ENCODE measurements at places on chromosomes 3 and 15.

DNA sequence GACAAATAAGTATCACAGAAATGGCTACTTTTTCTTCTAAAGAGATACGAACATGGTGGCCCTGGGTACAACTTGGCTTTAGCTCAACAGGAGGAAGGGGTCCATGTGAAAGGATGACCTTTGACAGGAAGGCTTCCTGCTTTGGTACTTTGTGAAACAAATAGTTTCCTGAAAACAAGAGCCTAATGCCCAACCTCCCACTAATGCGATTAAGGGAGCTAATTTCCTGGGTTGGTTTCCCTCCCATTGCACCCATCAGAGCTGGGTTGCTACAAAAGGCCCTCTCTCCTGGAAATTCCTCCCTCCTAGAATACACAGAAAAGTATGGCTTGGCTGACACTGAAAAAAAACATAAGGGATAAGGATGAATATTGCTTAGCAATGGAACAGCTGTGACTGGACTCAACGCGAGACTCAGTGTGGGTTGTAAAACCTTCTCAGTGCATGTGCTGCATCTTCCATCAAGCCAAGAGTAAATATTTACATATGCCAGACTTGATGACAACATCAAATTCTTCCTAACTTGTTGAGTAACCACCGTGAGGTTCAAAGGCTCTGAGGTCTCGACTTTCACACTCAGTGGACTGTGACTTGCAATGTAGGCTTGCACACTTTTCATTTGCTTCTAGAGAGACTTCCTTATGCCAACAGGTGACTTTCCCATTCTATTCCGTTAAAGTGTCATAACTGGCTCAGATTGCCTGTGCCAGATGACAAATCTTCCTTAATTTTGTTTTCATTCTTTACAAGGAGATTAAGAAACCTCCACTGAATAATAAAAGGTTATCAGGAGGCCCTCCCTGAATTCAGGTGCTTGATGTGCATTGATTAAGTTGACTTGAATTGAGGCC lies 60.1 kb downstream of the ADAMTS9 start:
- DNase-seq, result no peak

- peak; percentile 3 for DNase-seq
These were observed 63.8 kb downstream of the BLM start for GRCh38 chr15:90780916-90781315.

- no peak for DNase-seq
These were observed 7.5 kb downstream of the ZNF710 start for GRCh38 chr15:90008607-90009006.

DNA sequence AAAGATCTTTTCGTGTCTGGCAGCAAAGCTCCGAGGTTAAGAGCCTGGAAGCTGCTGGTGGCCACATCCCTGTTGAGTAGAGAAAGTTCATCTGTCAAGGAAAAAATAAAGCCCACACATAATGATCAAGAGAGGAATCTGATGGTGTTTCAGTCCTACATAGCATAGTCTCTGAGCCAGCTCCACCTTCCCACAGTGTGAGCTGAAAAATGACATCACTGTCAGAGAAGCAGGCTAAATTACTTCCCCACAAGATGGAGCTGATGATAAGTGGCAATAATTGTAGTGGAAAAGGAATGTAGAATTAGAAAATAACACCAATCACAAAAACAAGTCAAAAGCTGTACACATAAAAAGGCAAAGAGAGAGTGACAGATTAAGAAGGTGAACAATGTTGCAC lies 84.5 kb downstream of the AQP9 start:
- no peak for DNase-seq

GRCh38 chr3:136914739-136915138 lies 43.0 kb upstream of the IL20RB start:
- DNase-seq, result no peak

- no peak for DNase-seq
These were observed 495.0 kb upstream of the RGMA start for GRCh38 chr15:93583968-93584367.

GRCh38 chr15:65818927-65819562 lies 27.0 kb upstream of the DENND4A start:
- DNase-seq, result peak; percentile 97

DNA sequence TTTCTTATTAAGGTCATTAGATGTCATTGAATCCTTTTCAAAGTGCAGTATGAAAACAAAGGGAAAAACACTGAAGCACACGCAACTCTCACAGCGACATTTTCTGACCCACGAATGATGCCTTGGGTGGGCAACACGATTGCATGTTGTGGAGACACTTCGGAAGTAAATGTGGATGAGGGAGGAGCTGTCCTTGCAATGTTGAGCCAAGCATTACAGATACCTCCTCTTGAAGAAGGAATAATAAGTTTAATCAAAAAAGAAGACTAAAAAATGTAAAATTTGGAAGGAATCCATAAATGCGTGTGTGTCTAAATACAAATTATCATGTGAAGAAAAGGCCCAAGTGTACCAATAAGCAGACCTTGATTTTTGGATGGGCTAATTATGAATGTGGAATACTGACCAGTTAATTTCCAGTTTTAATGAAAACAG lies 16.9 kb downstream of the THBS1 start:
- no peak for DNase-seq

- DNase-seq, result no peak
These were observed 13.4 kb downstream of the DHX36 start for GRCh38 chr3:154310840-154311239.

- no peak for DNase-seq
These were observed 7.2 kb downstream of the ARID3B start for GRCh38 chr15:74548241-74548640.

- DNase-seq, result no peak
These were observed 90.5 kb downstream of the FAM227B start for GRCh38 chr15:49530092-49530491.

DNA sequence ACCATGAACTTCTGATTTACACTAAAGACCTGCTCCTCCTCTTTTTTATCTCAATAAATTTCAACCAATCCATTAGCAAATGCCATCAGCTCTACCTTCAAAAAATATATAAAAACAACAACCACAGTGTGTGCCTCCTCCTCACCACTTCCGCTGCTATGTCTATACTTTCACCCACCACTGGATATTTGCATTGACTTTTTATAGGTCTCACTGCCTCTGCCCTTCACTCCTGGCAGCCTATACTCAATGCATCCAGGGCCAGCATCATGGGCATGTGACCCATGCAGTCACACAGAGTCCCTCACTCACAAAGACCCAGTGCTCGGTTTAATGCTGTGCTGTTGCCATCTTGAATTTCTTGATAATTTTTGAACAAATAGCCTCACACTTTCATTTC lies 53.5 kb upstream of the CCDC54 start:
- no peak for DNase-seq

DNA sequence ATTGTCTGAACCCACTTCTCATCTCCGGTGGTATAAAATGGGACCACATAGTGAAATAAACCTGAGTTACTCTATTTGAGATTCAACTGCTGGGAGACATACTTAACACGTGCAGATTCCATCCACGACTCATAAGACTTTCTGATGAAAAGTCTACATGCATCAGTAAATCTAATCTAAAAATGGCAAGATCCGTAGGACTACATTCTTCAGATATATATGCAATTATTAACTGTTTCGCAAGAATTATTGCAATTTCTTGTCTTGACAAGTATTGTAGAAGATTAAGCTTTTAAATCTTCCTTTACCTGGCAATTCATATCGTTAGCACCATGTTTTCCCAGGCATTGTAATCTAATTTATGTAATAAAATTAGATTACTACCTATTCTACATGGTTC lies 718.7 kb upstream of the CBLB start:
- no peak for DNase-seq

GRCh38 chr3:30042274-30042859 lies 564.0 kb upstream of the TGFBR2 start:
- DNase-seq, result peak; percentile 37

DNA sequence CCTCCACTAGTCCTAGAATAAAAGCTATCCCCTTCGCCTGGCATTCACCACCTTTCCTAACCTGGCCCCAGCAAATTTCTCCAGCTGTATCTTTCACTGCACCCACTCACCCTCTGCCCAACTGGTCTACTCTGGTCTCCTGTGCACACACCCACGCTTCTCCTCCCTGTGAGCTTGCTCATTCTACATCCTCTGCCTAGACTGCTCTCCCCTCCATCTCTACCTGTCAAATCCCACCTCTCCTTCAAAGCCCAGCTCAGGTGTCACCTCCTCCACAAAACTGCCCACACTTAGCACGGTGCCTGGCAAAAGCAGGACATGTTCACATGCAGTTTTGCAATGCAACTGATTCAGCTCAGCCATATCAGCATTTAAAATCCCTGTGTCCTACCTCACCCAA lies 45.8 kb upstream of the NTRK3 start:
- DNase-seq, result no peak

DNA sequence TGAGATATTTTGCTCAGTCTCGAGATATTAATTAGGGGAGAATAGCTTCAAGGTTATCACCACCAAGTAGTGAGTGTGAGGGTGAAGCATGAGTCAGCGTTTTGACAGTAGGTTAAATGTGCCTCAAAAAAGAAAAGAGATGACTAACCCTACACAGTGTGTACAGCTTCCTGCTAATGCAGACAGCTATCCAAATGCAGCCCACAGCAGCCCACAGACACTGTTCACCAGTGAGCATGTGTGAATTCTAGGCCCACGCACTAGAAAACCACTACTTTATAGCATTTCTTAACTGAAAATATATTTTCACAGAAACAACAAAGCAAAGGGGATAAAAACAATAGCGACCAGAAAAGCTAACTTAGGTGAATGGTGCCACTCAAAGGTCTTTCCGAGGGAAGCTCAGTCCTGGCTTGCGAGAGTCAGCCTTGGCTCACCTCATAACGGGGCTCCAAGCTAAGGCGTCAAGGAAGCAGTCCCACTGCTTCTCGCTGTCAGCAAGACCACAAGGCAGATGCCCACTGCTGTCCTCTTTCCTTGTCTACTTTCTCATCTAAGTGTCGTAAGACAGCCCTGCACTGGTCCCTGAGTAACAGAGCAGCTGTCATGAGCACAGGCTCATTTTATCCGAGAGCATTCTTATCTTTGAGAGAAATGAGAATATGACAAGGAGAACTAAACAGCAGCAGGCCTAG lies 47.6 kb downstream of the TXNRD3 start:
- peak; percentile 40 for DNase-seq

DNA sequence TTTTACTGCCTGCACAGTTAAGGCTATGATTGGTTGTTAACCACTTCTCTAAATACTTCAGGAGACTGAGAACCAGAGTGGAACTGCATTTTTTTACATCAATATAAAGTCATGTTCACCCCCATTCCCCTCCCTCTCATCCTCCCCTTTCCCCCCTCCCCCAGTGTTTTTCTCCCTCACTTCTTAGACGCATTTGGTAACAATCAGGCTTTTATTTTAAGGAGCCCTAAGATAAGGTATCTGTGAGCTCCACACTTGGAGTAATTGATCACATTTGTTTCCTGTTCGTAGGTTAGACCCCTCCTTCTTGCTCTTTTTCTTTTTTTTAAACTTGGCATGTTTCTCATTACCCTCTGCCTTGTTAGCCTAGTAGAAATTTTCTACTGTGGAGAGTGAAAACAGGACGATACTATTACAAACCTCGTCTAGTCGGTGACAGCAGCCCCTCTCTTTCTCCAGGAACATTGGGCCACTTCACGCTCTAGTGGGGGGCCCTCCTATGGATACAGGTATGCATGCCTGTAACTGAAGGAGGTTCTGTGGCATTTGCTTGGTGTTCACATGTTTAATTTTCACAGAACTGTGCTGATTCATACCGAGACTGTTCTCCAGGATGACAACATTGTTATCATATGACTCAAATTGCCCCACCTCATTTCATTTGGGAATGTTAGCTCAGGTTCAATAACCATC lies 314.4 kb downstream of the MECOM start:
- DNase-seq, result no peak

- no peak for DNase-seq
These were observed 11.0 kb downstream of the PLCB2 start for GRCh38 chr15:40296561-40297230.

- no peak for DNase-seq
These were observed 60.4 kb upstream of the PLXNA1 start for GRCh38 chr3:126922466-126922865.

GRCh38 chr3:179463319-179463718 lies 12.0 kb upstream of the GNB4 start:
- no peak for DNase-seq

GRCh38 chr3:62843508-62843907 lies 31.7 kb downstream of the CADPS start:
- DNase-seq, result no peak

DNA sequence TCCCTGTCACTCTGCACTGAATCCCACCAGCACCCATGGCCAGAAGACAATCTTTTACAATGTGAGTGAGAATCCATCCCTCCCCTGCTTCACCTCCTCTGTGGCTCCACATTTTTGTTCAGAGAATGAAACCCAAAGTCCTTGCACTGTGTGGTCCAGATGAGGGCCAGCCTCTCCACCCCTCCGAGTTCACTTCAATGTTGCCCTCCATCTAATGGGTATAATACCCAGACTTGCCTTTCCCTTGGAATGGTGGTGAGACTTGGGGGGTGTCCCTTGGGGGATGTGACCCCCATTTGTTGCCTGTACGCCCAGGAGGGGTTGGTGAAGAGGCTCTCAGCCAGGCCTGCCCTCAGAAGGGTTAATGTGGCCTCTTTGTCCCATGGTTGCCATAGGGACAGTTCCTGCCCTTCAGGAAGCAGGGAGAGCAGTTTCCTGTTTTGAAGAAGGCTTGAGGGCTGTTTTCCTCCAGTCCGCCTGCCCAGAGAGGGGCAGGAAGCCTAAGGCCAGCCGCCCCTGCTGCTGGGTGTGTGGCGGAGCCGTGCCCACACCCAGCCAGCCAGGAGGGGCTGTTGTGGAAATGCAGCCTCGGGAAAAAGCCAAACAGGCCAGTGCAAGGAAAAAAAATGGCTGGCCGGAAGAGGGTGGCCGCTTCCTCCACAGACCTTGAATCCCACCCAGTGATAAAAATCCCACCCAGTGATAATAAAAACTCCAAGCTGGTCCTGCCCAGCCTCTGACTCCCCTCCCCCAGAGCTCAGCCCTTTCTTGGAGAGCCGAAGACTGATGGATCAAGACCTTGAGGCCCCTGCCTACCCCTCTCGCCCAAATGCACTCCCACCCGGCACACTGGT lies 14.6 kb upstream of the FGD5 start:
- no peak for DNase-seq

DNA sequence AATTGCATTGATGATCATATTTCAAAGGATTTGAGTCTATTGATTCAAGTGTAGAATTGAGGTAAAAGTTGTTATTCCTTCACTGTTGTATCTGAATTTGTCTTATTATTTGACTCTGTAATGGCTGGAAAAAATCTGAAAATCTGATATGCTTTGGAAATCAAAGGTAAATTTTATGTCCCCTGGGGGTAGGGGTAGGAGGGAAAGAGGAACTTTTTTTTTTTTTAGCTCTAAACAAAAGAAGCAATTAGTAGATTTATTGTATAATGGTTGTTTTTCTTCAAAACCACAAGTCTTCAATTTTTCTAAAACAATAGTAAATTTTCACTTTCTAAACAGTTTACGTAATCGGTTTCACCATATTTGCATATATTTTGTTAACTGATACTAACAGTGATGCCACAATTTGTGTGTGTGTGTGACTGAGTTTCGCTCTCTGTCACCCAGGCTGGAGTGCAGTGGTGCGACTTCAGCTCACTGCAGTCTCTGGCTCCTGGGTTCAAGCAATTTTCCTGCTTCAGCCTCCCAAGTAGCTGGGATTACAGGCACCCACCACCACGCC lies 91.7 kb upstream of the GOLGA6L4 start:
- DNase-seq, result no peak
